ENCODE measurements at places on chromosomes 4 and X.
A peak's percentile ranks its signal among the peaks of the same experiment; 100 is the strongest.

DNA sequence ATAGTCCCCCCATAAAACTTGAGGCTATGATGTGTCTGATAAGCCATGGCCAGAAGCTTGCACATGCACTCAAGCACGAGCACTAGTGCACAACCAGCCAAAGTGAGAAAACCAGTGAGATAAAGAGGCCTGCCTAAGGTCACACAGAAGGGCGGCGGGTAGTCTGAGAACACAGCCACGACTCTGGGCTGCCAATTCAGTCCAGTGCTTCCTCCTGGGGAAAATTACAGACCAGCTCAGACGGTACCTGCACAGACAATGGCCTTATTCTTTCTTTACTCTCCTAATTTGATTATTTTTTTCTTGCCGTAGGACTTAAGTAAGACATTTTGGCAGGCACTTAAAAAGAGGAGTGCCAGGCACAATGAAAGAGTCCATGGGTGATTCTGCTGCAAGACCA, 533.2 kb upstream of the FAT1 start:
- no peak for DNase-seq

DNA sequence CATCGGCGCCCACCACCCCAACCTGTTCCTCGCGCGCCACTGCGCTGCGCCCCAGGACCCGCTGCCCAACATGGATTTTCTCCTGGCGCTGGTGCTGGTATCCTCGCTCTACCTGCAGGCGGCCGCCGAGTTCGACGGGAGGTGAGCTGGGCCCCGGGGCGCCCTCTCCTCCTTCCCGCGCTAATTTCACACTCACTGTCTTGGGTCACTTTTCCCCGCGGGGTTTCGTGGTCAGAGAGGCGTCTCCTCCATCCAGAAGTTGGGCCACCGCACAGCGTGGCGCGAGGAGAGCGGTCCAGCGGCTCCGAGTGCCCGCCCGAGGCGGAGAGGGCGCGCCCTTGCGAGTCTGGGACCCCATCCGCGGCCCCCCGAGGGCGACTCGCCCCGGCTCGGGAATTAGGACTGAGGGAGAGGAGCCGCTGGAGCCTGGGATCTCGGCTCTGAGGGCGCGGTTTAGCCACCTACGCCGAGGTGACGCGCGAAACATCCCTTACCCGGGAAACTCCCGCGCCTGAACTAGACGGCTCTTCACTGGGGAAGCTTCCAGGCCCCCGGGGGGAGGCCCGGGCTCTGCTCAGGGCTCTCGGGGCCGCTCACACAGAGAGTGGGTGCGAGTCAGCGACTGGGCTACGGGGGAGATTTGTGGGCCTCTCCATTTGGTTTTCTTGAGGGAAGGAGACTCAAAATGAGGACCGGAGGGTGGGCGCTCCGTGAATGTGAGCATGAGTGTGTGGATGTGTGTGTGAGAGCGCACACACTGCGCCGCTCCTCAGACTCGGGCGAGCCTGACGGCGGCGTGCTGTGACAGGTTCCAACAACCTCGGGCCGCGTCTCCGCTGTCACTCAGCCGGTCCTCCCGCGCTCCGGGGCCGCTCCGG, 551 bp downstream of the NPNT start:
- no peak for DNase-seq

- peak; percentile 93 for DNase-seq
Observed at GRCh38 chrX:149938881-149939654, 777 bp upstream of the EOLA2 start.

DNA sequence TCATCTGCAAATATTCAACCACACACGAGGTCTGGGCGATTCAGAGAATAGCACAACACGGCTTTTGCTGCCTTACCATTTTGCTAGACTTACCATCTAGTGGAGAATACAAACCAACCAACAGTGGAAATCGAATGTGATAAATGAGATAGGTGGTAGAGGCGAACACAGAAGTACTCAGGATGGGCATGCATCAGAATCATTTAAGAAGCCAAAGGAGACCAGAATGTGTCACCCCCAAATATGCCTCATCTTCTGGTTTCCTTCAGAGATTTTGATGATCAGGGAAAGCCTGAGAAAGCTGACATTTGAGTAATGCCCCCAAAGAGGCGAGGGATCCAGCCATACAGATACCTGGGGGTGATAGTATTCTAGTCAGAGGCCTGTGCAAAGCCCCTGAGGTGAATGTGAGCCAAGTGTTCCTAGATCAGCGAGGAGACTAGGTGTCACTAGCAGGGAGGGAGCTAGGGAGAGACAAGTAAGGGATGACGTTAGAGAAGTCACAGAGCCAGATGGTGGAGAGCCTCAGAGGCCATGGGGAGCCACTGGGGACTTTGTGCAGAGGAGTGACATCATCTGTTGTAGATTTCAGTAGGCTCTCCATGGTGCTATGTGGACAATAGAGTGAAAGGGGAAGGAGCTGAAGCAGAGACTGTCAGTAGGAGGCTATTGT, 1.7 kb downstream of the MTMR1 start:
- no peak for DNase-seq

- peak; percentile 26 for DNase-seq
Observed at GRCh38 chrX:22105231-22105630, 73.1 kb downstream of the PHEX start.

- no peak for DNase-seq
Observed at GRCh38 chrX:112888916-112889315, 48.3 kb upstream of the AMOT start.

DNA sequence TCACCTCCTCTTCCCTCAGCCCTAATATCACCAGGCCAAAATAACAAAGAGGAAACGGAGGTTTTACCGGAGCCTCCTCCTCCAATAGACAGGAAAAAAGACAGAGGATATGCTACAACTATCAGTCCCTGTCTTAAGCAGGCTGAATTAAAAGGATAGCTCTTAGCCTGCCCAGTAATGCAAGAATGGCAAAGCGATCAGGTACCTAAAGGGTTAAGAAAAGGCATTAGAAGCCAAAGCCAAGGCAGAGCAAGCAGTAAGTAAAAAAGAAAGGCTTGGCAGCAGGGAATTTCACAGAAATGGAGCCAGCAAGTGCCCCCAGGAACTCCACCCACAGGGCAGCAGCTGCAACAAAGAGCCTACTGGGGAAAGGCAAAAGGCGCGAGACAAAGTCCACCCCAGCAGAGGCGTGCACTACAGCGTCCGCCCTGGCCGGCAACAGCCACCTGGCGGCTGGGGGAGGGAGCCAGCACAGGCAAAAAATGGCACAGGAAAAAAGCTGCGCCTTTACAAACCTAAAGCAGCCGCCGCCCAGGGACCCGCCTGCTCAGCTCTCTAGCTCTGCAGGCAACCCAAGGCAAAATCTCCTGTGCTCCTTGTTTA, 220.6 kb upstream of the ZC4H2 start:
- DNase-seq = no peak

GRCh38 chrX:49993661-49994060, 71.3 kb downstream of the CLCN5 start:
- DNase-seq = no peak

GRCh38 chrX:111615227-111615626, 65.7 kb upstream of the ALG13 start:
- no peak for DNase-seq

Data from fibroblast of pulmonary artery (primary cell).